Stimulated activated CD8-positive, alpha-beta memory T cell treated with anti-CD3 and anti-CD28 coated beads, Interleukin-4, amount 100 ng/mL, for 48 hours (primary cell): ENCODE measurements at places on chromosomes 11 and 22.

GRCh38 chr11:47284151-47284550 is 14.2 kb downstream of the MADD start:
- no peak for DNase-seq

DNA sequence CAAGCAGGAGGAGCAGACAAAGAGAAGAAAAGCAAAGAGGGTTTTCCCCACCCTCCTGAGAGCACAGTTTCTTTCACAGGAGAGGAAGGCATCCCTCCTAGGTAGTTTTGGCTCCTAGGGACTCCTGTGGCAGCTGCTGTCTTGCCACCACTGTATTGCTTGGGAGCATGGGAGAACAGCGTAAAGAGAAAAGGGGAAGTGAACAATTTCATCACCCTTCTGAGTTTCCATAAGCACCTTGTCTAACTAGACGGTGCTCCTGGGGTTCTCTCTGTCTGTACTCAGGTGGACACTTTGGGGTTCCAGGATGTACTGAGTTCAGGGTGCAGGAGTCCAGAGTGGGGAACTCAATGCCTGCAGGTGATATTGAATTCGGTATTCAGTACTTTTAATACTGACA is 1430.5 kb downstream of the TBC1D22A start:
- DNase-seq: no peak

GRCh38 chr22:47267513-47268282 is 505.2 kb downstream of the TBC1D22A start:
- DNase-seq: no peak

DNA sequence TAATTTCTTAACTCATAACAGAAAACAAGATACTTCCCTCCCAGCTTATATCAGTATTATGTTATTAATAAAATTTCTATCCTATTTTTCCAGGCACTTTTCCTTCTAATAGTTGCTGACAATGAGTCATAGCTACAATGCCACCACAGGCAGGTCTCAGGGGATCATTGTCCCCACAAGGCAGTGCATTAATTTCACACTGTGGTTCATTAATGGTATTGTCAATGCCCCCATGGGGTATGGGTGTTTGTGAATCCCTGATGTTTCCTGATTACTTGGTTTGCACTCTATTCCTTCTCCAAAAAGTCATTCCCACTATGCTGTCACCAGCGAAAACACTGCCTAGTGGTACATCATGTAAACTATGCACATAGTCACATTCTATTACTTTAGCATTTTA is 345.5 kb upstream of the CTSC start:
- DNase-seq: no peak

DNA sequence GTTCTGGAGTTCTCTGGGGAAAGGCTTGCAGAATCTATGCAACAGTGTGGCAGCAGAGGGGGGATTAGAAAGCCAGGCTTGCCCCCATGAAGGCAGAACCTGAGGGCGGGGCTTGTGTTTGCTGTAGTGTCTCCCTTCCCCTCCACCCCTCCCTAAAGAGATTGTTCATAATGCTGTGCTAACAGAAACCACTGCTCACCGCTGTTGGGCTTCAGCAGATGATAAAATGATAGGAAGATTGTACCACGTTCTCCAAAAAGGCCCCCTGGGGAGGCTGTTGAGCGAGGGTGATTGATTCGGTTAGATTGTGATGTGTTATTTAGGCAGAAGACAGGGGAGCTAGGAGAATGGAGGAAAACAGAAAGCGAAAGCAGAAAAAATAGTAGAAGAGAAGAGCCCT is 215.2 kb upstream of the NCAM1 start:
- DNase-seq: no peak

GRCh38 chr11:47003180-47003877 is 66.8 kb downstream of the CSTPP1 start:
- peak; percentile 31 for DNase-seq
